ENCODE measurements at places on chromosomes 6 and 20. TPM values are rescaled to one million over a fixed set of nuclear protein-coding genes. Genes with fewer than 3 reads are reported as not detected.

KHDC1 gene
- total RNA-seq, result 7.9 TPM

GRCh38 chr6:121365536-121366521 is 31.5 kb upstream of the TBC1D32 start:
- no peak for DNase-seq
- no peaks in the 10 kb centered on the region for H3K36me3 ChIP-seq
- no peak overlapping the region for H3K4me3 ChIP-seq
- H3K27ac ChIP-seq, result no peak overlapping the region
- peaks cover 6% of the 10 kb centered on the region for H3K27me3 ChIP-seq
- no peaks in the 10 kb centered on the region for H3K4me1 ChIP-seq

MYBL2 gene
- 103 TPM for total RNA-seq

GRCh38 chr6:2562721-2563451 is 187.8 kb downstream of the MYLK4 start:
- no peak overlapping the region for H3K4me3 ChIP-seq
- no peaks in the 10 kb centered on the region for H3K36me3 ChIP-seq
- H3K27ac ChIP-seq, result peak overlapping the region; percentile 49
- no peaks in the 10 kb centered on the region for H3K27me3 ChIP-seq
- DNase-seq, result no peak

DNA sequence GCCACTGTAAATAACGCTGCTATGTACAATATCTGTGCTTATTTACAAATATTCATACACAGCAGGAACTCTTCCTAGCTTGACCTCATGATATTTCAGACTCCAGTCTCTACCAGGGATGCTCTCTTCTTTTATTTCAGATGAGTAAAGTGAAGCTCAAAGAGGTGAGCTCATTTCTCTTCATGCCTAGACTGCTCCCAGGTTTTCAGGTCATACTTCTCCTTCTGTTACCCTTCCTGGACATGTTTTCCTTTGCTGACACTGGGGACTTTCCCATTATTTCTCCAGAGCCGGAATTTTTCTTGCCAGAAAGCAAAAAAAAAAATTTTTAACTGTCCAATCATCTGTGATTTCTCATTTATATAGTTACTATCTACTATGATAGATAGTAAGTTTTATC is 147.2 kb upstream of the DST start:
- H3K4me3 ChIP-seq, result no peak overlapping the region
- H3K27ac ChIP-seq, result peak overlapping the region; percentile 55
- H3K27me3 ChIP-seq, result no peaks in the 10 kb centered on the region

DNA sequence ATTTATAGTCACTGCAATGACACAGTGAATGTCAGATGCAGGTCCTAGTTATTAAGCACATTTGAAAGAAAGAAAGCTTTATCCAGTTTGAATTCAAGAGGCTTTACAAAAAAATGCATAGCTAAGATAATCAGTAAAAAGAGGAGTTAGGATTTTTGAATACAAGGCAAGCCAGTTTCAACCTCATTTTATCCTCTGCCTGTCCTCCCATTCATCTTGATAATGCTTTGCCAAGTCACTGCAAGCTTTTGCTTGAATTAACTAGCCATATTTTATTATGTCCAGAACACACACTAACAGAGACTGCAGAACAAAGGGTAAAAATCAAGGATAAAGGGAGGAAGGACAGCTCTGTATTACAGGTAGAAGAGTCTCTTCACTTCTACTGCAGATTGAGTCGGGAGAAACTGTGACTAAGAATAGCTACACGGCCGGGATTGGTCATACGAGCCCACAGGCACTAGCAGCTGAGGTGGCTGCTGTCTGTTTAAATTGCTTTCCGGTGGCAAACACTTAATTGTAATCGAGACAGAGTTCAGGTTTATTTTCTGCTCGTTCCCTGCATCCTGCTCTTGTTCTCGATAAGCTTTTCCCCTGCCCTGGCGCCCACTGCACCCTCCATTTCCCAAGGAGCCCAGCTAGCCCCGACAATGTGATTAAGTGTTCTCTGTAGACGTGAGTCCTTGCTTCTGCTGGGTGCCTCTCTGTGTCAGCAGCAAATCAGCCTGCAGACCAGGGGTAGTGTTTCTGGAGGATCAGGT is 30.5 kb upstream of the AKAP12 start:
- peaks cover 13% of the 10 kb centered on the region for H3K4me1 ChIP-seq
- H3K27ac ChIP-seq, result peak overlapping the region; percentile 66
- DNase-seq, result peak; percentile 56
- no peaks in the 10 kb centered on the region for H3K27me3 ChIP-seq

- peaks cover 9% of the 10 kb centered on the region for H3K4me1 ChIP-seq
- H3K4me3 ChIP-seq, result no peak overlapping the region
- H3K36me3 ChIP-seq, result no peaks in the 10 kb centered on the region
Measured at GRCh38 chr6:15628499-15629131, 34.2 kb downstream of the DTNBP1 start.

- H3K4me3 ChIP-seq, result no peak overlapping the region
- H3K36me3 ChIP-seq, result no peaks in the 10 kb centered on the region
- H3K4me1 ChIP-seq, result peaks cover 3% of the 10 kb centered on the region
- no peak overlapping the region for H3K27ac ChIP-seq
- DNase-seq, result no peak
Measured at GRCh38 chr6:75446241-75446880, 47.2 kb downstream of the FILIP1 start.

DNA sequence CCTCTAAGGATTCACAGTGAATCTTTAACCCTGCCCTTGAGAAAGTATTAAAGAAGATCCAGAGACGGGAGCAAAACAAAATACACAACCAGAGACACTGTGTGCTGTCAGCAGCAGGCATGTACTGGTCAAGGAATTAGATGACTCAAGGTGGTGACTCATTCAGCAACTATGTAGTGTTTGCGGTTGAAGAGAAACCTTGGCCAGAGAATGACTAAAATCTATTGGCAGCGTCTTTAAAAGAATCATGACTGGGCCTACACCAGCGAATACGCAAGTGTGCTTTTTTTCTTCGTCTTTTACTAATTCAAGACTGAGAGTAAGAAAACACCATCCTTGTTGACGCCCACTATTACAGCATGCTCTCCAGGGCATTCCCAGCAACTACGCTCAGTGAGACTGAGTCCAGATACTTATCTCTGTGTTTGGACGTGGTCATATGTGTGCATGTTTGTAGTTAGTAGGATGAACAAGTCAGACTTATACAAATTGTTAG is 72.4 kb upstream of the BACH2 start:
- peaks cover 48% of the 10 kb centered on the region for H3K4me1 ChIP-seq
- H3K27ac ChIP-seq, result peak overlapping the region; percentile 84
- peak overlapping the region; percentile 45 for H3K4me3 ChIP-seq
- no peaks in the 10 kb centered on the region for H3K36me3 ChIP-seq

GRCh38 chr20:21017528-21018085 is 88.6 kb downstream of the LINC00237 start:
- H3K27ac ChIP-seq, result no peak overlapping the region
- DNase-seq, result no peak
- H3K36me3 ChIP-seq, result no peaks in the 10 kb centered on the region

LGSN gene
- total RNA-seq, result not detected

GRCh38 chr20:62506791-62507190 is 31.0 kb upstream of the GATA5 start:
- peaks cover 5% of the 10 kb centered on the region for H3K4me1 ChIP-seq
- H3K27me3 ChIP-seq, result no peaks in the 10 kb centered on the region
- no peaks in the 10 kb centered on the region for H3K36me3 ChIP-seq
- DNase-seq, result no peak
- H3K4me3 ChIP-seq, result no peak overlapping the region
- no peak overlapping the region for H3K27ac ChIP-seq

DNA sequence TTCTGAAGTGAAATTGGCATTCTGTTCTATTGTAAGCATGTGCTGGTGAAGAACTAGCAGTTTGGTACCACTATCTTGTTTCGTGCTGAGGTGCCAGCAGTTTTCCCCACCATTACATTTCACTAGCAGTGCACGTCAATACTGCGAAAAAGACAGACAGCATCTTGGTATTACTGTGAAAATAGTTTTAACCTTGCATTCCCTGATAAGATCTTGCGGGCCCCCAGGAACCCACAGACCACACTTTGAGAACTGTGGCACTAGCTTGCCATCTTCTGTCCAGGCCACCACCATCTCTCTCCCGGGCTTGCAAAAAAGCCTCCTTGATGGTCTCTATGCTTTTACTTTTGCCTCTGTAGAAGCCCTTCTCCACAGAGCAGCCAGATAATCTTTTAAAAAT is 185.7 kb downstream of the BACH2 start:
- H3K27me3 ChIP-seq, result no peaks in the 10 kb centered on the region
- DNase-seq, result no peak
- H3K36me3 ChIP-seq, result no peaks in the 10 kb centered on the region
- H3K4me3 ChIP-seq, result no peak overlapping the region

DNA sequence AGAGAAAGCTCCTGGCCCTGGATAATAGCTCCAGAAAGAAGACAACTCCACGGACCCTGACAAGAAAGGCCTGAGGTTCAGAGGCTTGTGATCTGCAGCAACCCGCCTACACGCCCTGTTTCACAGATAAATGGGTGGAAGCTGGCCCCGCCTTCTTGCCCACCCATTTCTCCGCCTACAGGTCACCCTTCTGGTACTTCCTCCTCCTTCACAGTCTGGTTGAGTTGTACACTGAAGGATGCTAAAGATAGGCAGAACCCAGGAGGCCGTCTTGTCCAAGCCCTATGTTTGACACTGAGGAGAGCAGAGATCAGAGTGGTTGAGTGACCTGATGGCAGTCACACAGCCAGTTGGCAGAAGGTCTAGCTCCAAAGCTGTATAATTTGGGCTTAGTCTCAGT is 34.2 kb upstream of the MDGA1 start:
- H3K27me3 ChIP-seq, result no peaks in the 10 kb centered on the region
- no peak for DNase-seq
- no peak overlapping the region for H3K27ac ChIP-seq
- H3K36me3 ChIP-seq, result no peaks in the 10 kb centered on the region
- H3K4me3 ChIP-seq, result no peak overlapping the region

GRCh38 chr6:56851541-56852259 is 103.2 kb upstream of the BEND6 start:
- H3K27ac ChIP-seq, result peak overlapping the region; percentile 9
- peak overlapping the region; percentile 46 for H3K4me3 ChIP-seq
- peaks cover 16% of the 10 kb centered on the region for H3K4me1 ChIP-seq
- H3K27me3 ChIP-seq, result no peaks in the 10 kb centered on the region
- DNase-seq, result peak; percentile 77

TRMT6 gene
- total RNA-seq, result 35.4 TPM

DNA sequence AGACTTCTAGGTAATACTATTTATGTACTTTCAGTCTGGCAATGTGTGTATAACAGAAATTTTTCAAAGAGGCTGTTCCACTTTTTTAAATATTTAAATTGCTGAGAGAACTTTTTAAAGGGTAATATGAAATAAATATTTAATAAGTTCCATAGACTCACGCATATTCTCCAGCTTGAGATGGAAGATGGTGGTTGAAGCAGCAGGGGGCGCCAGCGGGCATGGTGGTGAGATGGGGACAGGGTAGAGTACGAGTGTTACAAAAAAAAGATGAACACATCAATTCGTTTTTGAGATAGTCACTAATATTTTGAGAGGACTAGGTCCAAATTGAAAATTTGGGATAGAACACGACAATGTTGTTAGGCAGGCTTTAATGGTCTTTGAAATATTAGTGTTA is 68.4 kb downstream of the RSPO3 start:
- H3K4me3 ChIP-seq, result no peak overlapping the region
- H3K27me3 ChIP-seq, result peaks cover 13% of the 10 kb centered on the region
- DNase-seq, result peak; percentile 54
- no peaks in the 10 kb centered on the region for H3K36me3 ChIP-seq
- H3K4me1 ChIP-seq, result no peaks in the 10 kb centered on the region
- no peak overlapping the region for H3K27ac ChIP-seq

ZCCHC3 gene
- total RNA-seq, result 21.5 TPM

GRCh38 chr6:4760773-4761172 is 15.4 kb upstream of the CDYL start:
- no peak overlapping the region for H3K27ac ChIP-seq
- no peak for DNase-seq
- H3K4me1 ChIP-seq, result peaks cover 7% of the 10 kb centered on the region
- no peaks in the 10 kb centered on the region for H3K36me3 ChIP-seq
- H3K27me3 ChIP-seq, result no peaks in the 10 kb centered on the region

- H3K36me3 ChIP-seq, result no peaks in the 10 kb centered on the region
- H3K4me1 ChIP-seq, result peaks cover 75% of the 10 kb centered on the region
- H3K27ac ChIP-seq, result peak overlapping the region; percentile 99
- no peaks in the 10 kb centered on the region for H3K27me3 ChIP-seq
- peak overlapping the region; percentile 49 for H3K4me3 ChIP-seq
Measured at GRCh38 chr6:37134036-37134395, 35.9 kb upstream of the PIM1 start.

DNA sequence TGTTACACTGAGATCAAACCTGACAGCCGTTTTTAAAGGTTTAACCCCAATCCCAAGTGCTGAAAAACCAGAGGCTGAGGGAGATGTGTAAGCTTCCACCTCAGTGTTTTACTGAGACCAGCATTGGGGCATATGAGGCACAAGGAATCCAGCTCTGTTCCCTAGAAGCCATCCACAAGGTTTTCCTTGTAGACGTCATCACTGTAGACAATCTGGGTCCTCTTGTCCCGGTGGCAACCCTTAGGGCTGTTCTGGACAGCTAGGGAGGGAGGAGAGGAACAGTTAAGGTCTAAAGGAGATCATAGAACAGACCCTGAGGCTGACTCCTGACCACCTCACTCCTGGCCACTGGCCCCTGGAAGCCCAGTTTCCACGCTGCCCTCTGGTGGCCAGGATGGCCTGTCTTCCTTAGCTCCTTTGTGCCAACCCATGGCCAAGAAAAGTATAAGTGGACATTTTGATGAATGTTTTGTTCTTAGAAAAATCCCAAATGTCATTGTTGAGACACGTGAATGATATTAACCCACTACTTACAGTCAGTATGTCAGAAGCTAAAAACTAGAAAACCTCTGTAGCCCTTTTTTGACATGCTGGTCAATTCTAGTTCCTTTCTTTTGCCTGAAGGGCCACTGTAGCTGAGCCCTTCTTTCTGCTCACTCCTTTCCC is 6.4 kb downstream of the CFB start:
- no peaks in the 10 kb centered on the region for H3K27me3 ChIP-seq
- peaks cover 7% of the 10 kb centered on the region for H3K4me1 ChIP-seq
- DNase-seq, result peak; percentile 66
- H3K27ac ChIP-seq, result no peak overlapping the region
- no peak overlapping the region for H3K4me3 ChIP-seq

DNA sequence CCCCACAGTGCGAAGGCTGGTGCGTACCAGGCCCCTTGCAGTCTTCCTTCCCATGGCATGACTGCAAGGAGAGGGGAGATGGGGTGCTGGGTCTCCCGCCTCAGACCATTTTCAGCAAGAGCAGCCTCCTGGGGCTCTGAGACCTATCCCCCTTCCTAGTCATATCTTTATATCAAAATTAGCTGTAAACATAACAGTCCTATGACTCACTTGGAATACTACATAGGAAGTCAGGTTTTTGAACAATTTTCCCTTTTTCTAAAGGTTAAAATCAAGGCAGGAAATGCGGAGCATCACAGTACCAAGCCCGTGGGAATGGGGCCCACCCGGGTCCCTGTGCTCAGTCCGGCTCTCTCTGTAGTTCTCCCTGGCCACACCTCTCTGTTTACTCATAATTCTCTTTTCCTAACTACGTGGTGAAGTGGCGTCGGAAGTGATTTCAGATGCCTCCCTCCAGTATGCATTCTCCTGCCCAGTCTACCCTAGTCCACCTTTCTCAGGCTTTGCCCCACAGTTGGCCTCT is 109.8 kb upstream of the TMEM170B start:
- DNase-seq, result peak; percentile 69
- no peaks in the 10 kb centered on the region for H3K27me3 ChIP-seq
- no peaks in the 10 kb centered on the region for H3K36me3 ChIP-seq
- H3K4me3 ChIP-seq, result no peak overlapping the region

All from PC-3 (cell line).